ENCODE measurements at places on chromosomes 5 and 9.

GRCh38 chr9:132182314-132183091, 20.6 kb downstream of the NTNG2 start:
- peaks cover 18% of the 10 kb centered on the region for H3K27me3 ChIP-seq
- no peaks in the 10 kb centered on the region for H3K36me3 ChIP-seq
- no peaks in the 10 kb centered on the region for H3K4me1 ChIP-seq
- H3K4me3 ChIP-seq = no peak overlapping the region
- DNase-seq = no peak

DNA sequence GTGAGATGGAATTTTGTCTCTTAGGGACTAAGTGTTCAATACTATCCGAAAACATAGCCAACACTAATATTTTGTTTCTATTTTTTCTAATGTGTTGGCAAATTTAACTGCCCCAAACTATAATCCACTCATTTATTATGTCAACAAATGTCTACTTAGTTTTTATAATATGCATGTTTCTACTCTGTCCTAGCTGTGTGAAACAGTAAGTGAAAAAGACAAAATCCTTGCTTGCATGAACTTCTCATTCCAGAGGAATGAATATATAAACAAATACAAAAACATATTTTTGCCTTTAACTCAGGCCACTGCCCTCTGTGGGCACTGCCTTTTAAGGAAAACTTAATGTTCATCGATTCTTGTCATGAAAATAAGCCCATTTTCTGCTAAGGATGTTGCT, 1275.4 kb upstream of the CDH18 start:
- DNase-seq = no peak
- H3K36me3 ChIP-seq = no peaks in the 10 kb centered on the region
- no peaks in the 10 kb centered on the region for H3K4me1 ChIP-seq

DNA sequence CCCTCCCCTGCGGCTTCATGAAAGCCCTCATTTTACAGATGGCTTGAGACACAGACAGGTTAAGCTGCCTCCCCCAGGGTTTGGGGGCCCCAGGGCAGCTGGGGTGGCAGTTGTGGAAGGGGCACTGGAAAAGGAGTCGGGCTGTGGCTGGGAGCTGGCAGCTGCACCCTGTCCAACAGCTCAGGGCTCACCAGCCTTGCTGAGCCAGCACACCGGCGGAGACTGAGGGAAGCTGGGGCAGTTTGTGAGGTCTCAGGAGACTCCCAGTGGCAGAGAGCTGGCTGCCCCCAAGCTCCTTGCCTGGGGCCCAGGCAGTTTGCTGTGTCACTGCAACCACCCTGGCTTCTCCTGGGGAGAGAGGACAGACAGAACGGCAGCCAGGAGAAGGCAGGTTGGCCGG, 34.8 kb upstream of the RAPGEF1 start:
- no peak overlapping the region for H3K4me3 ChIP-seq
- H3K36me3 ChIP-seq = no peaks in the 10 kb centered on the region
- peaks cover 4% of the 10 kb centered on the region for H3K27me3 ChIP-seq
- DNase-seq = no peak

- DNase-seq = no peak
- no peak overlapping the region for H3K27ac ChIP-seq
- no peak overlapping the region for H3K4me3 ChIP-seq
- H3K27me3 ChIP-seq = peaks cover 26% of the 10 kb centered on the region
Measured at GRCh38 chr5:32503261-32503660, 58.7 kb upstream of the ZFR start.

DNA sequence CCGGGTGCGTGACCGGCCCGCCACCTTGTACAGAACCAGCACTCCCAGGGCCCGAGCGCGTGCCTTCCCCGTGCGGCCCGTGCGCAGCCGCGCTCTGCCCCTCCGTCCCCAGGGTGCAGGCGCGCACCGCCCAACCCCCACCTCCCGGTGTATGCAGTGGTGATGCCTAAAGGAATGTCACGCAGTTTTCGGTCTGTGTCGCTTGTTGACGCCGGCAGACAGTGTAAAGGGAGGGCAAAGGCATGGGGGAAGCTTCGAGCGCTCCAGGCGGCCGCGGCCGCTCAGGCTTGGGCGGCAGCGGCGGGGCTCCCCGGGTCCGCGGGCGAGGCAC, 1.3 kb downstream of the LRRC26 start:
- H3K4me1 ChIP-seq = peaks cover 3% of the 10 kb centered on the region
- peaks cover 30% of the 10 kb centered on the region for H3K27me3 ChIP-seq
- DNase-seq = no peak
- no peaks in the 10 kb centered on the region for H3K36me3 ChIP-seq

DNA sequence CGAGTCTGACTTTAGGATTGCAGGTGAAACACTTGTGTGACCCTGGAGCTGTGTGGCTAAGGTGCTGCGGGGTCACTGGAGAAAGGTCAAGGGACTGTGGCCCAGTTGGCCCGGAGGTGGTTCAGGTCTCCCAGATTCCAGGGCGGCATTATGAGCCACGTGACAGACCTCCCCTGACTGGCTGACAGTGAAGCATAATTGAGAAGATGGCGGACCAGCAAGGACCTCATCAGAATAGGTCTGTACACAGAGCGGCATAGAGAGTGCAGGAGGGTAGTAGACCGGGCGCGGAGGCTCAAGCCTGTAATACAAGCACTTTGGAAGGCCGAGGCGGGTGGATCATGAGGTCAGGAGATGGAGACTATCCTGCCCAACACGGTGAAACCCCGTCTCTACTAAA, 815 bp upstream of the ODF2 start:
- H3K27me3 ChIP-seq = no peaks in the 10 kb centered on the region
- peak overlapping the region; percentile 96 for H3K4me3 ChIP-seq
- no peak for DNase-seq
- H3K4me1 ChIP-seq = peaks cover 18% of the 10 kb centered on the region

DNA sequence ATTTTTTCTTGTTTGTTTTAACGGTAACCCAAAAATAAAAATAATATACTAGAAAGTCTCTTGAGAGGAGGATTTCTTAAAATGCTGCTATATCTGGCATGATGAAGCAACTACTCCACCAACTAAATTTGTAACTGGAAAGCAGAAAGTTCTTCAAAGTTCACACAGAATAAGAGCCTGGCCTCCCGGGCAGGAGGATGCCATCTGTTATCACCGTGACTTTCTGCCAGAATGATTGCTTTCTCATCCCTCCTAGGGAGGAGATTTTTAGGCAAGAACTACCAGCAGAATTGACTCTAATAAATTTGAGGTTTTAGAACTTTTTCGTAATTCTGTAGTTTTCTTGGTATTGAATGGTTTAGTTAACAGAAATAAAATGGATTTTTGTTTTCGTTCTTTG, 464.6 kb upstream of the ACTBL2 start:
- no peaks in the 10 kb centered on the region for H3K4me1 ChIP-seq
- no peaks in the 10 kb centered on the region for H3K27me3 ChIP-seq
- H3K36me3 ChIP-seq = no peaks in the 10 kb centered on the region
- no peak overlapping the region for H3K4me3 ChIP-seq

DNA sequence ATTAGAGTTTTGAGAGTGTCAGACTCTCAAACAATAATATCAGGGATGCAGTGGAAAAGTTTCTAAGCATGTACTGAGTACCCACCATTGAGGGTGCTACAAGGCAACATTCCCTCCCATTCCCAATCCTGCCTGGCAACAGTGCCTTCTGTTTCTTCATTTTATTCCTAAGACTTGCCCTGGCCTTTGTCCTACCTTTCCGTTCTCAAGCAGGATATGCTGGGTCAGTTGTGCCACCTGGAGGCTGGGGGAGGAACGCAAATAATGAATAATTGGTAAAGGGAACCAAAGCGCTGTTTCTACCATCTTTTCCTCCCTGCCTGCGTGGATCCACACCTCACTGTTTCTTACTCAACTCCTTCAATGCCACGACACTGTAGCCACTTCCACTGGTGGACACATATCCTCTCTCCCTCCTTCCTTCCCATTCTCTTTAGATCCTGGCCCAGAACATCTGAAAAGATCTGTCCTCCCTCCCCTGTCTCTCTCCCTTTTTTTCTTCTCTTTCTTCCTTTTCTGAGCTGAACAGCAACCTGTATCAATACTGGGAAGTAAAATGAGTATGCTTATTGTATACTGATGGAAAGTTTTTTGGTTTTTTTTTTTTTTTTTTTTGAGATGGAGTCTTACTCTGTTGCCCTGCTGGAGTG, 149.5 kb downstream of the C9orf152 start:
- peaks cover 4% of the 10 kb centered on the region for H3K4me1 ChIP-seq
- no peaks in the 10 kb centered on the region for H3K36me3 ChIP-seq
- H3K27ac ChIP-seq = no peak overlapping the region
- no peak overlapping the region for H3K4me3 ChIP-seq

DNA sequence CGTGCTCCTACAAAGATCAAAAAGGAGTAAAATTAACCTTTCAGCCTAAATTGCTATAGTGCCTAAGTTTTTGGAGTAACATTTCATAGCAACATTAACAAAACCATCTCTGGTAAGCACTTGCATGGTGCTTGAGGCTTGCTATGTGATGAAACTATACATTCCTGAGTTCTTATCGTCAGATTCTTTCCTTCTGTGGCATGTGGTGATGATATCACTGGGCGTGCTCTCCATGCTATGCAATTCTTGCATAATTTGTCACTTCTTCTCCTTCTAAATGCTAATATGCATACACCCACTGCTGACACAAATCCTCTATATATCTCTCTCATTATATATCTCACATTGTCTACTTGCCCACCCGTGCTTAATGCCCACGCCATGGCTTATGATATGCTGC, 2019.9 kb downstream of the MAT2B start:
- DNase-seq = no peak
- no peak overlapping the region for H3K27ac ChIP-seq
- H3K4me1 ChIP-seq = no peaks in the 10 kb centered on the region
- no peaks in the 10 kb centered on the region for H3K27me3 ChIP-seq

- no peaks in the 10 kb centered on the region for H3K27me3 ChIP-seq
- peak overlapping the region; percentile 94 for H3K4me3 ChIP-seq
- DNase-seq = no peak
- H3K4me1 ChIP-seq = peaks cover 64% of the 10 kb centered on the region
- H3K27ac ChIP-seq = peak overlapping the region; percentile 15
Measured at GRCh38 chr5:75050415-75050814, 1.9 kb downstream of the GCNT4 start.

All from activated naive CD8-positive, alpha-beta T cell treated with anti-CD3 and anti-CD28 coated beads, Interleukin-2, amount 10 ng/mL, durations not matched to agents 7 days and 5 days (primary cell).